Mesothelial cell of epicardium (in vitro differentiated cells): ENCODE measurements at places on chromosomes 4 and X.

- no peak overlapping the region for H3K27ac ChIP-seq
- H3K27me3 ChIP-seq, result no peaks in the 10 kb centered on the region
- H3K36me3 ChIP-seq, result no peaks in the 10 kb centered on the region
- H3K4me3 ChIP-seq, result no peak overlapping the region
- no peak for DNase-seq
These were observed 3.4 kb downstream of the TEX13B start for GRCh38 chrX:107978707-107979307.

GRCh38 chr4:48636911-48637310 is 143.2 kb downstream of the FRYL start:
- H3K4me3 ChIP-seq, result no peak overlapping the region
- no peaks in the 10 kb centered on the region for H3K36me3 ChIP-seq
- H3K4me1 ChIP-seq, result peaks cover 5% of the 10 kb centered on the region
- DNase-seq, result no peak
- no peak overlapping the region for H3K27ac ChIP-seq
- no peaks in the 10 kb centered on the region for H3K27me3 ChIP-seq

- peaks cover 2% of the 10 kb centered on the region for H3K4me1 ChIP-seq
- H3K27me3 ChIP-seq, result no peaks in the 10 kb centered on the region
- no peak overlapping the region for H3K27ac ChIP-seq
- H3K4me3 ChIP-seq, result no peak overlapping the region
- no peaks in the 10 kb centered on the region for H3K36me3 ChIP-seq
- no peak for DNase-seq
These were observed 34.0 kb upstream of the MAGEB2 start for GRCh38 chrX:30181353-30181752.

GRCh38 chr4:135412213-135412612 is 1210.6 kb upstream of the PABPC4L start:
- no peaks in the 10 kb centered on the region for H3K27me3 ChIP-seq
- H3K4me3 ChIP-seq, result no peak overlapping the region
- H3K4me1 ChIP-seq, result peaks cover 10% of the 10 kb centered on the region
- DNase-seq, result no peak
- no peak overlapping the region for H3K27ac ChIP-seq
- H3K36me3 ChIP-seq, result no peaks in the 10 kb centered on the region

DNA sequence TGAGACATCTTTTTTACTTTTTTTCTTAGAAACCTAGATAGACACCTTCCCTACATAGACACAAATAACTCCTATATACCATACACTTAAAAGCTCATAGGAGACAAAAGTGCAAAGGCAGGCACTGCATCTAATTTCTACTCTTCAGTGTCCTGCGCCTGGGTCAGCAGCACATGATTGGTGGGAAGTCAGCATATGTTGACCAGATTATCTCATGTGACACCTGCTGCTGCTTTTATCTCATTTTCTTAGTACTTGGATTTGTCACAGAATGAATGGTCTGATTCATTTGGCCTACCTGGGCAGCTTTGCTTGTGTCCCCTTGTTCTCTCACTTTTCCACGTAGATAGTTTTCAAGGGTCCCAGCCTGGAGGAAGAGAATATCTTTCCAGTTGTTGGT is 24.9 kb upstream of the LNX1 start:
- no peak overlapping the region for H3K27ac ChIP-seq
- no peaks in the 10 kb centered on the region for H3K4me1 ChIP-seq
- H3K4me3 ChIP-seq, result no peak overlapping the region
- H3K36me3 ChIP-seq, result no peaks in the 10 kb centered on the region
- no peaks in the 10 kb centered on the region for H3K27me3 ChIP-seq

DNA sequence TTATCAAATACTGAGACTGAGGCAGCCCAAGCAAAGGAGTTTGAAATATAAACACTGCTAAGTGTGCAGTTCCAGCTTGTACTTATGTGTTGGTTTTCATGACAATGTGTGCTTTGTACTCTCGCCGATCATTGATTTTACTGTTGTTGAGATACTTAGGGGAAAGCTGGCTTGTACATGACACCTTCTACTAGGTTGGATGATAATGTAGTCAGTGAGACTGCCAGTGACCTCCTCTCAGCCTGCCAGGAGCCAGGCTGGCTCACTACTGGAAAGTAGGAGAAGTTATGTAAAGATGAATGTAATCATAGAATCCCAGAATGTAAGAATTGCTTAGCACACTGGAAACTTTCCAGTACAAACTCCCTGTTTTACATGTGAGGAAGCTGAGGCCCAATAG is 132.0 kb downstream of the AFF2 start:
- no peak overlapping the region for H3K27ac ChIP-seq
- DNase-seq, result no peak
- H3K36me3 ChIP-seq, result no peaks in the 10 kb centered on the region
- H3K4me3 ChIP-seq, result no peak overlapping the region
- peaks cover 4% of the 10 kb centered on the region for H3K4me1 ChIP-seq
- H3K27me3 ChIP-seq, result no peaks in the 10 kb centered on the region

DNA sequence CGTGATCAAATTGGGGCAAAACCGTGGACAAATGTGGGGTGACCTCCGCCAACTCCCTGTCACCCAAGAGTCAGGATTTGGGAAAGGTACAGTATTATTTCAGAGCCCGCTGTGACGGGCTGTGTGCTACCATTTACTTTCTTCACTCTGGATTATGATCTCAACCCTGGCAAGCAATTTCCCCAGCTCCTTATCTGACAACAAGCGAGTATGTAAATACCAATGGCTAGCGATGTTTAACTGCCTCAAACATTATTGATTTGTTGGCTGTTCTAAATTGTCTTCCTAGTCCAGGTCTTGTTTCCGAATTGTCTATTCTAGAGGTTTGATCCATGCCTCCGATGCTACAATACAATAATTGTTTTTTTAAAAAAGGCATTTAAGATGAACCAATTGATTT is 17.7 kb upstream of the PITX2 start:
- no peaks in the 10 kb centered on the region for H3K36me3 ChIP-seq
- H3K27me3 ChIP-seq, result peaks cover 65% of the 10 kb centered on the region
- peaks cover 53% of the 10 kb centered on the region for H3K4me1 ChIP-seq
- H3K4me3 ChIP-seq, result peak overlapping the region; percentile 94

- H3K27me3 ChIP-seq, result no peaks in the 10 kb centered on the region
- DNase-seq, result no peak
- peaks cover 72% of the 10 kb centered on the region for H3K4me1 ChIP-seq
- peak overlapping the region; percentile 95 for H3K4me3 ChIP-seq
- peaks cover 9% of the 10 kb centered on the region for H3K36me3 ChIP-seq
These were observed 1.4 kb downstream of the AFAP1 start for GRCh38 chr4:7938266-7938608.

GRCh38 chr4:108144451-108144850 is 24.3 kb downstream of the LEF1 start:
- no peak for DNase-seq
- H3K4me3 ChIP-seq, result no peak overlapping the region
- peaks cover 45% of the 10 kb centered on the region for H3K4me1 ChIP-seq
- H3K36me3 ChIP-seq, result peaks cover 6% of the 10 kb centered on the region
- H3K27me3 ChIP-seq, result no peaks in the 10 kb centered on the region
- H3K27ac ChIP-seq, result no peak overlapping the region

DNA sequence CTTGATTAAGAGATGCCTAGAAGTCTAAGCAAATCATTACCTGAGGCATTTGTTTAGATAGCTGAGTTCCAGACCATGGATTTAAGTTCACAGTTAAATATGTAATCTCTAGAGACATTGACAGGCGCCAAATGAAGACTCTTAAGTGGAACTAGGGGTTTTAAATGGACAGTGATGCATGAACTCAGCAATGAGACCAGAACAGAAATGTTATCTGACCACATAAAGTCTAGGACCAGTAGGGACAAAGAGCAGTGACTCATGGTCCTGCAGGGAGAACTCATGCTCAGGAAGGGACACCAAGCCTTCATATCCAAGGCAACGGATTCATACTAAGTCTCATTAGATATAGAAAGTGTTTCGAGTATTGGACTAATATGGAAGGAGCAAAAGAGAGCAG is 152.3 kb downstream of the PPARGC1A start:
- no peaks in the 10 kb centered on the region for H3K4me1 ChIP-seq
- H3K36me3 ChIP-seq, result no peaks in the 10 kb centered on the region
- DNase-seq, result no peak
- H3K4me3 ChIP-seq, result no peak overlapping the region
- no peak overlapping the region for H3K27ac ChIP-seq

- H3K36me3 ChIP-seq, result peaks cover 3% of the 10 kb centered on the region
- H3K27ac ChIP-seq, result peak overlapping the region; percentile 74
- no peak overlapping the region for H3K4me3 ChIP-seq
- no peak for DNase-seq
- peaks cover 22% of the 10 kb centered on the region for H3K4me1 ChIP-seq
These were observed 33.7 kb downstream of the ANKRD17 start for GRCh38 chr4:73224886-73225285.

DNA sequence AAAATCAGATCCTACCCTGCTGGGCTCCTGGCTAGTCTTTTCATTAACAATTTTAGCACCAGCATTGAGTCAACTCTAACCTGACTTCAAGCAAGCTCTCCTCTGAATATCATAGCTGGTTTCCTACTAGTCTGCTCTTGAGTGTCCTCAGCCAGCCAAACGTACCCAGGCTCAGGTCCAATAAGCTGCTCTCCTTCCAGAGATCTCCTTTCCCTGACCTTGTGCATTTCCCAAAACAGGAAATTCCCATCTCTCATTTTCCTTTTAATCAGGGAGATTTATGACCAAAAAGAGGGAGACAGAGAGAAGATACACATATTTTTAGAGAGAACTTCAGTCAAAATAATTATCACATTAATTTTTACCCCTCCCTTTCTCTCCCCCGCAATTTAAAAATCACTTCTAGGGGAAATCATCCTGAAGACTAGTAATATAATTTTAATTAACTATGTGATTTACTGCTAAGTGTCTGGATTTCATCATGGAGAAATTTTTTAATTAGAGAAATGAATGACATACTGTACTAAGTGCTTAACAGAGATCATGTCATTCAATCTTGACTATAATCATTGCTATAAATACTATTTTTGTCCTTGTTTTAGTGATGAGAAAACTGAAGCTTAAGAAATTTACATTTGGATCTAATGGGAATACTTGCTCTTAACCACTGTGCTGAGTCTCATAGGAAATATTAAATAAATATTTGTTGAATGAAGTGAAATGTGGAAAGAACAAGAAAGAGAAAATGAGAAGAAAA is 421.7 kb upstream of the INTU start:
- no peak for DNase-seq
- no peaks in the 10 kb centered on the region for H3K27me3 ChIP-seq
- H3K27ac ChIP-seq, result peak overlapping the region; percentile 7

GRCh38 chrX:49001521-49002090 is 458 bp downstream of the GRIPAP1 start:
- peak overlapping the region; percentile 96 for H3K27ac ChIP-seq
- peak overlapping the region; percentile 98 for H3K4me3 ChIP-seq
- H3K4me1 ChIP-seq, result peaks cover 14% of the 10 kb centered on the region
- no peak for DNase-seq
- H3K36me3 ChIP-seq, result peaks cover 19% of the 10 kb centered on the region

GRCh38 chr4:150139297-150139865 is 61.1 kb downstream of the DCLK2 start:
- H3K36me3 ChIP-seq, result peaks cover 21% of the 10 kb centered on the region
- no peak for DNase-seq
- H3K4me1 ChIP-seq, result peaks cover 38% of the 10 kb centered on the region
- no peak overlapping the region for H3K4me3 ChIP-seq

GRCh38 chr4:184934184-184934583 is 84.1 kb upstream of the HELT start:
- DNase-seq, result no peak
- no peak overlapping the region for H3K4me3 ChIP-seq
- peaks cover 4% of the 10 kb centered on the region for H3K27me3 ChIP-seq

DNA sequence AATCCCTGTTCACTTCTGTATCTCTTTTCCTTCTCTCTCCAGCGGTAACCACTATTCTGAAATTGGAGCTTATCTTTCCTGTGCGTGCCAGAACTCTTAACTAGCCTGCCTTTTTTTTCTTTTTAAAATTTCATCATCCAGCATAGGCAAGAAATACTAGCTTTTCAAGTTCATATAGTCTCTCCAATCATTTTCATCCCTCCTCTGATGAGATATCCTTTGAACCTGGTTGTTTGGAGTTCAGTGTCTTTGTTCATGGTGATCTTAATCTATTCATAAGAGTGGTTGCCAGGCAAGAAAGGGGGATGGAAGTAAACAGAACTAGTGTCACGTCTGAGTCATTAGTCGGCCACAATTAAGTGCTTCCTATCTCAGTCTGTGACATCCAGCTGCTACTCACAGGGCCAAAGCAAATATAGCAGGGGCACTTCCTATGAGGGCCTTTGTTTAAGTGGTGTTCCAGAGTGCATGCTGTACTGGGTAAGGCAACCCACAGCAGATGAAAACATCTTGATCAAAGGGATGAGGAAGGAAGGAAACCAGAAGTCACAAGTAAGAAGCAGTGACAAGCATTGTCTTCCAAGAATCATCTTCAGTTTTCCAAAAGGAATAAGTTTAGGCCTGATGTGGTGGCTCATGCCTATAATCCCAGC is 56.4 kb upstream of the XIAP start:
- no peak overlapping the region for H3K4me3 ChIP-seq
- no peak for DNase-seq
- peak overlapping the region; percentile 88 for H3K27ac ChIP-seq
- no peaks in the 10 kb centered on the region for H3K36me3 ChIP-seq

DNA sequence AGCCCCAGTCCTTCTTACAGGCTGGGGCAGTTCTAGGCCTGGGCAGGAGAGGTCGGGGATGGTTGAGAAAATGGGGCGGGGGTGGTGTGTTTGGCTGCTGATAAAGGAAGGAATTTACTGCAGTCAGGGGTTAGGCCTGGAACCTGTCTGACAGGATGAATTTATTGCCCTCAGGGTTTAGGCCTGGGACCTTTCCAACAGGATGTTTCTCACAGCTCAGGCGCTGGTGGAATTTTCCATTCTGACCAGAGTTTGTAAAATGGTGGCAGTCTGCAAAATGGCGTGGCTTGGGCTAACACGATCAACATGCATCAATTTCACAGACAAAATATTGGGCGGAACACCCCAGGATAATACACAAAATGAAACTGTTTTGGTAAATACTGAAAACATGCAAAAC is 83.5 kb upstream of the SPIN4 start:
- H3K36me3 ChIP-seq, result peaks cover 18% of the 10 kb centered on the region
- no peak overlapping the region for H3K4me3 ChIP-seq
- no peaks in the 10 kb centered on the region for H3K4me1 ChIP-seq

DNA sequence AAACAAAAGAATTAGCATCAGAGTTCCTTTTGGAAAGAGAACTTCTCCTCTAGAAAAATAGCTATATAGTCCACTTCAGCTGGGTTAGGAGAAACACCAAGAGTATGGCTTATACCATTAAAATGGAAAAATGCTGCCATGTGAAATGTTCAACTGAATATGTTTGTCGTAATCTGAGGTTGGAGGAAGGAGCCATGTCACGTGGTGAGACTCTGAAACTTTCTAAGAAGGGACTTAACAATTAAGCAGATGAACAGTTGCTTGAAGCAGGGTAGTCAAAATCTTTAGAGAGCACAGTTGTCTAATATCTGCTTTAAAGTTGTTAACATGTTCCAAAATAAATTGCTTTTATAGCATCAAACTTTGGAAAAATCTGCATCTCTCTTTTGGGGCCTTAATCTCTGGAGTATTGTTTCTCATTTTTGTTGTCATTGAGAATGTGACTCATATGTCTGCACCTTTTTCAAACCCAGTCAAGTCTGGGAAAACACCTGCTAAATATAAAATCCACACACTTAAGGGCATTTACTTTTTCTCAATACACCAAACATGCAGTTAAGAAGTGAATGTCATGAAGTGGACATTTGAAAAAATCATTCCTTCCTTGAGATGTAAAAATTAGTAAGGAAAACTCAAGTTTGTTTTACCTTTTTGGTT is 168.8 kb upstream of the PDE5A start:
- H3K36me3 ChIP-seq, result no peaks in the 10 kb centered on the region
- no peak overlapping the region for H3K4me3 ChIP-seq
- H3K27me3 ChIP-seq, result no peaks in the 10 kb centered on the region
- no peak for DNase-seq

- peaks cover 18% of the 10 kb centered on the region for H3K4me1 ChIP-seq
- peaks cover 1% of the 10 kb centered on the region for H3K27me3 ChIP-seq
- no peak overlapping the region for H3K4me3 ChIP-seq
These were observed 278.8 kb downstream of the CFAP299 start for GRCh38 chr4:80614319-80614718.
